ENCODE measurements at places on chromosomes 12 and 14.

- DNase-seq: no peak
Measured at GRCh38 chr12:118501489-118501888, 125.1 kb downstream of the SUDS3 start.

GRCh38 chr14:95530473-95531276 is 4.2 kb upstream of the GLRX5 start:
- no peak for DNase-seq

DNA sequence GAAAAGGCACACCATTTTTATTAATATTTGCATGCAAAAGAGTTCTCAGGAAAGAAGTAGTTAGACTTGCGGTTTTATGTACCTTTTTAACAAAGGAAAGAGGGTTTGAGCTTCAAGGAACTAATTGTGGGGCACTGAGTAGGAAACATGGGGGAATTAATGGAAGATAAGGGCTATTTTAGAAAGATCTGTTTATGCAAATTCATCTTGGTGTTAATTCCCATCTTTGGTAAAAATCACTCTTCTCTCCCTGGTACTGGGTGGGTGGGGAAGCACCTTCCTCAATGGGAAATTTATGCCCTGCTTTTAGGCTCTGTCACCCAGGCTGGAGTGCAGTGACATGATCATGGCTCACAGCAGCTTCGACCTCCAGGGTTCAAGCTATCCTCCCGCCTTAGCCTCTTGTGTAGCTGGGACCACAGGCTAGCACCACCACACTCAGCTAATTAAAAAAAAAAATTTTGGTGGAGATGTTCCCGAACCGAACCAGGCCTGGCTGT is 30.1 kb upstream of the RESF1 start:
- no peak for DNase-seq

DNA sequence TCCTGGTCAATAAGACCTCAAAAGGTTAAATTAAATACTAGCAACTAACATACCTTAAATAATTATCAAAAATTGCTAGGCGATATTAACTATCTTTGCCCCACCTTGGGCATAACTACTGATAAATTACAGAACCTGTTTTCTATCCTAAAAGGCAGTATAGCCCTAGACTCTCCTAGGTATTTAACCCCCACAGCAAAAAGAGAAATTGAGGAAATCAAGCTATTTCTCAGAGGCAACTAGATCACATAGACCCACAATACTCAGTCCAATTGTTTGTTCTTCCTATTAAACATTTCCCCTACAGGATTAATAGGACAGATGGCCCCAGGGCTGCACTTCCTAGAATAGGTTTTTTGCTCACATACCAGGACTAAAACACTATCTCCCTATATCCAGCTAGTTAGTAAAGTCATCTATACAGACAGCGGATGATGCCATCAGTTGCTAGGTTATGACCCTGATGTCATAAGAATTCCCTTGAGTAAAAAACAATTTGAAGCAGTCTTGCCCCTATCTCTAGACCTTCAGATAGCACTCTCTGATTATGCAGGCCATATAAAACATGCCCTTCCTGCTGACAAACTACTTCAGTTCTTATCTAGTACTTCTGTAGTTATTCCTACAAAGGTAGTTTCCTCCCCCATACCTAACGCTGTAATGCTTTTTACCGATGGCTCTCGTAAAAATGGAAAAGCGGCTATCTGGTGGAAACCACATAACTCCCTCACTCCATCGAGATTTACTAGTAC is 118.4 kb downstream of the PPHLN1 start:
- no peak for DNase-seq

- no peak for DNase-seq
Measured at GRCh38 chr14:89139404-89140247, 277.4 kb downstream of the FOXN3 start.

- no peak for DNase-seq
Measured at GRCh38 chr14:34810028-34810427, 65.1 kb downstream of the BAZ1A start.

DNA sequence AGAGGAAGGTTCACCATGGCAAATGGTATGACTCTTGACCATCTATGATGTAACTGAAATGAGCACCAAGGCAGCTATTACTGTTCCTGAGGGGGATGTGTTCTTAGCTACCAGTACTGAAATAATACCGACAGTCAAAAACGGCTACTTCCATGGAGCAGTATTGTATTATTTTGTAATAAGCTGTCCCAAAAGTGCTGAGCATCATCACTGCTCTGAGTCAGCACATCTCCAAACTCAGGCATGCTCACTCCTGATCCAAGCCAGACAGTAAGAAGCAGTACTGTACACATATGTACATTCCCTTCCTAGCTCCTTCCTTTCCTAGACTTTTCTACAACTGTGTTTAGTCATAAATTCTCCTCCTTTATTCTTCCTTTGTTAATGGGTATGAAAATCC is 8.6 kb downstream of the VTI1B start:
- no peak for DNase-seq

DNA sequence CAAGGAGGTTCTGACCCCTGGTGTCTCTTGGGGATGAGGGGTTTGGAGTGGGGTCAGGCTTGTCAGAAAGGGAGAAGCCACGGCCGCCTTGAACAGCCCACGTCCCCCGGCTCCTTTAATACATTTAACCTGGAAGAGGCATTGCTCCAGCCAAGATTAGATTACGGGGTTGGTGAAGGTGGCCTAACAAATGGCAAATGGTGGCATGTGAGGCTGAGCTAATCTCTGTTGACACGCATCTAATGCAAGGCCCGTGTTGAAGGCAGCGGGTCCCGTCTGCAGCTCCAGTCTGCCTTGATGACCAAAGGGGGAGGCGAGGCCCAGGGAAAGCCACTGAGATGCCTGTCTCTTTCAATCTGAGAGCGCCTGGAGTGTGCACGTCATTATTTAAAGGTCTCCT is 673.7 kb upstream of the TBX3 start:
- DNase-seq: no peak

Data from AML-193 (cell line).